Muscle of back (tissue), 13 donors: ENCODE measurements at places on chromosomes 11 and 22. TPM values are rescaled to one million over a fixed set of nuclear protein-coding genes. Genes with fewer than 3 reads are reported as not detected.

DNA sequence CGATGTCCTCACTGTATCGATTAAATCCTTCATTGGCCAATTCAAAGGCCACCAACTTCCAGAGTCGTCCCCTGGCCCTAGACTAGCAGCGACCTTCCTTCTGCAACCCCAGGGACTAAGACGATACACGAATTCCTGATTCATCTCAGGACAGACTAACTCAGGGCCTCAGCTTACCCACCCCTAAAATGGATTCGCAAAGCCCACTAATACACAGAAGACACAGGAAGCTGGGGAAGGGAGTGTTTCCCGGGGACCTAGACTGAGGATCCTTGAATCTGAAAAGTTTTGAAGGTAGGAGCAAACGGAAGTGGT, 509 bp downstream of the LAMTOR1 start:
- DNase-seq, result no peak

- no peak for DNase-seq
These were observed 64.2 kb downstream of the SLC36A4 start for GRCh38 chr11:93133488-93134109.

- no peak for DNase-seq
These were observed 31.7 kb downstream of the RIBC2 start for GRCh38 chr22:45445031-45445710.

DNA sequence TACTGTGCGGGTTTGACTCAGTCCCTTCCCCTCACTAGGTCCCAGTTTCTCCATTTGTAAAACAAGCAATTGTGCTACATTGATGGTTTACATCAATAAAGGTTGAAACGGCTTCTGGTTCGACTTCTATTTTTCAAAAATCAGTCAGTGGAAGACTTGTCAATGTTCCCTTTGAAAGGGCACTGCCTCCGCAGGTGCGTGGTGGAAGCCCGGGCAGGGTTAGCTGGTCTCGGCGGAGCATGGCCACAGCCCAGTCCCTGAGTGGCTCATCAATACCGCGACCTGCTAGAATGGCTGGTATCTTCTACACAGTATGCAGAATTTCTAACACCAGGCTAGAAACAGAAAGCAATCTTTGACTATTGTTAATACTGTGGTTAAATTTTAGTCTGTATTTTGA, 16.1 kb downstream of the MS4A10 start:
- DNase-seq, result no peak

Gene FOLR2
- 22.8 TPM for polyA plus RNA-seq
